Eye (tissue), 1 donor: ENCODE measurements at places on chromosomes 12 and 14.

GRCh38 chr12:15151161-15152091 lies 69.8 kb downstream of the RERG start:
- DNase-seq: peak; percentile 62

DNA sequence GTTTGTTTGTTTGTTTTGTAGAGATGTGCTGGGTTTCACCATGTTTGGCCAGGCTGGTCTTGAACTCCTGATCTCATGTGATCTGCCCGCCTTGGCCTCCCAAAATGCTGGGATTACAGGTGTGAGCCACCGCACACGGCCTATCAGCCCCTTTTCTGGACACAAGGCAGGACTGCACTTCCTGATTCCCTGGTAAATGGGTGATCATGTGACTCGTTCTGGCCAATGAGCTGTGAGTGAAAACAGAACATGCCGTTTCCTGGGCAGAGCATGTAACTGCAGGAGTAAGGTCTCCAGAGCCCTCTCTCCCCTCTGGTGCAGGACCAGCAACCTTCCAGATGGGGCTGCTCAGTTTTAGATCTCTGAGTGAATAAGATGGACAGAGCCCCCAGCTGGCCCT lies 92.7 kb downstream of the ITPK1 start:
- peak; percentile 64 for DNase-seq

GRCh38 chr12:116528065-116528464 lies 31.1 kb upstream of the MAP1LC3B2 start:
- DNase-seq: no peak

GRCh38 chr12:29159661-29160060 lies 10.6 kb downstream of the FAR2 start:
- DNase-seq: no peak
